ENCODE measurements at places on chromosomes 16 and 17.

- no peak for DNase-seq
Observed at GRCh38 chr16:661184-661821, 6.6 kb upstream of the RHOT2 start.

- no peak for DNase-seq
Observed at GRCh38 chr17:44310609-44311376, 2.4 kb downstream of the RUNDC3A start.

DNA sequence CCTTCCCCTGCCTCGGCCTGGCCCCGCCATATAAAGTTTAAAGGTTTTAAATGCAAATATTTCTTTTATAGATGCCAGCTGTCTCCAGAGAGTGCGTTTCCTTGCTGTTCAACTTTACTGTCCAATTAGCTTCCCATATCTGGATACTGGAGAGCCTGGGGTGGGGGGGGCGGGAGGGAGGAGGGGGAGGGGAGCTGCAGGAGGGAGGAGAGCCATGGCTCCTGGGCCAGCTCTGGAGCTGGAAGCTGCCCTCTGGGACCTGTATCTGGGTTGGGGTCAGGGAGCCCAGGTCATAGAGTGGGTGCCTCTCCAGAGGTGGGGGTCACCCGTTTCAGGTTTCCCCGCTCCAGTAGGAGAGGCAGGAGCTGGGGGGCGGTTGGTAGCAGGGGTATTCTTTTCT, 6.2 kb upstream of the GSE1 start:
- DNase-seq = no peak

DNA sequence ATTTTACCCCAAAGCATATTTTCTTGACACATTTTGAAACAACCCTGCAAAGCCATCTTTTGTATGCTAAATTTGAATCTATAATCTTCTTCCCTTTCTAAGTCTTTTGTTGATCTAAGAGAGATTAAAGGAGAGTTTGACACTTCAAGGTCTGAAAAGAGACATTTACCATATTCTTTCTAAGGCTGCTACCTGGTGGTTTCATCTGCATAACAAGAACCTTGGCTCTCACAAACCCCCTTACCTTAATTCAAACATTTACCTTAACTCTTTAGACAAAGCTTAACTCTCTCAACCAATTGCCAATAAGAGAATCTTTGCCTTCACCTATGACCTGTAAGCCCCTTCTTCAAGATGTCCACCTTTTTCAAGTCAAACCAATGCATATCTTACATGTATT, 1143.6 kb downstream of the CDH11 start:
- DNase-seq = no peak

DNA sequence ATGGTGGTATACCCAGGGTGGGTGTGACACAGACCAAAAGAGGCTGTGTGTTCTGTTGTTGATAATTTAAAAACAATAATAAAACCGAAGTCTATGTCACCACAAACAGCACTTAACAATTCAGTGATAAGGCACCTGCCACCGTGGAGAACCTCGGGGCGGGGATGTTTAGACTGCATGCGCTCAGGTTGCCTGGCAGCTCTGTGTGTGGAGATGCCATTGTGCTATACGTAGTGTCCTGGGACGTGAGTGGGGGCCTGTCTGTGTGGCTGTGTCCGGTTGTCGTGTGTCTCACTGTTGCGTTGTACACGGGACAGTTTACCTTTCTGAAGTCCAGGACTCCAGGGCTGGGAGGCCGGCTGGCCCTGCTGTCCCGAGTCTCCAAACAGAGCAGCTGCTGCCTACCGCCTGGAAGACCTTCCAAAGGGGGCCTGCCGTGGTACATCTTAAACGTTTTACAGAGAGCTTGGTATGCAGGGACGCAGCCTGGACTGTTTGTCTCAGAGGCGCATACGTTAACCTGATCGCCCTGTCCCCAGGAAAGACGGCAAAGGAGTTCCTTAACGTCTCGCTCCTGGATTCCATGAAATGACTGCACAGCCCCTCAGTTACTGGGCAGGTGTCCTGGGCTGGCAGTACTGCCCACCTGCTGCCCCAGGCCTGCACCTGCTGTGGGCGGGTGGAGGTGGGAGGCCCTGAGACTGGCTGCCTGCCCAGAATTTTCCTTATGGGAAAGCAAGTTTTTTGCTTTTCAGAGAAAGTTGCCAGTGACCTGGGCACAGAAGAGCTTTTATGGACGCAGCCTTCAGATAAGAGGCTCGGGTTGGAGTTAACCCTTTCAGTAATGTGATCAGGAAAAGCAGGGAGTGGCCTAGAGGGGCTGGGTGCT, 19.0 kb downstream of the SPIRE2 start:
- DNase-seq = no peak

GRCh38 chr16:4338125-4338582, 13.0 kb downstream of the PAM16 start:
- no peak for DNase-seq

- DNase-seq = peak; percentile 81
Observed at GRCh38 chr17:44137891-44138709, 3.6 kb upstream of the HROB start.

GRCh38 chr16:87395181-87395842, 3.2 kb downstream of the MAP1LC3B start:
- DNase-seq = no peak

GRCh38 chr17:82113941-82114340, 15.9 kb upstream of the FASN start:
- DNase-seq = no peak

- no peak for DNase-seq
Observed at GRCh38 chr17:44777394-44778348, 18.9 kb downstream of the ADAM11 start.

DNA sequence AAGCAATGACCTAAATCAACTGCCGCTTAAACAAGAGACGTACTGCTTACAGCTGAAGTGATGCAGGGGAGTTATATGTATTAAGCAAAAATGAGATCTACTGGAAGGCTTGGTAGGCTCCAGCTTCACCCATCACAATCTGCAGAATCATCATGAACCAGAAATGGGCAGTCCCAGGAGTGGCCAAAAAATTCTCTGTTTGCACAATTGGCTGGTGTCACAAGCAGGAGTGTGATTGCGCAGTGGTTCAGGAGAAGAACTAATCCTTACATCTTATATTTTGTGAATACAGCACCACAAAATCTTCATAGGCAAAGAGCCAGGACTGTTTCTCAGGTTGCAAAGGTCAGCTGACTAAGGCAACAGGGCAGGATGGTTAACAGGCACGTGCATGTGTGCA, 75.9 kb downstream of the CES1 start:
- no peak for DNase-seq

DNA sequence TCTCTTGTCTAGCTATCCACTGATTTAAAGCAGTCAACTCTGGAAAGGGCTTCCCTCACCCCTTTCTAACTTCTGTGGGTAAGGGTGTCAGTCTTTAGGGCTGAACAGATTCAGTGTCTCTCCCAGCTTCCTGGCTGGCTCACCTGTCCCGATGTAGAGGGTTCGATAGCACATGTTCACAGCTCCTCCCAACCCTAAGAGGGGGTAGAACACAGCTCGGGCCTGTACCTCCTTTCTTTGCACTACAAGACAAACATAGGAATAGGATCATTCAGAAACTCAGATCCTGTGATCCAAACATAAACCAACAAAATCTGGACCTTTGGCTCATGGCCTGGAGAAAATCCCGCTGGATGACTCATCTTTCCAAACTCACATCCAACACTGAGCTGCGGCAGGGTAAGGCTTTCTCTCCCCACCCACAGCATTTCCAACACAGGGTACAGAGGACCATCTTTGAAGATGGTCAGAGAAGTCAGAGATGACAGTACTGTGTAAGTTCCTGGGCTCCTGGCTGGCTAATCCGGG, 5.8 kb upstream of the DHRS13 start:
- DNase-seq = no peak

Measured in activated naive CD4-positive, alpha-beta T cell treated with Interleukin-2 at 50 U/mL for 16 hours (primary cell).